Mammary epithelial cell (primary cell): ENCODE measurements at places on chromosomes 7 and 10. TPM values are rescaled to one million over a fixed set of nuclear protein-coding genes. Genes with fewer than 3 reads are reported as not detected.

GRCh38 chr10:44309939-44310761 is 74.7 kb downstream of the CXCL12 start:
- no peak for DNase-seq

GRCh38 chr10:110872984-110873923 is 1.5 kb downstream of the PDCD4 start:
- no peak for DNase-seq

DNA sequence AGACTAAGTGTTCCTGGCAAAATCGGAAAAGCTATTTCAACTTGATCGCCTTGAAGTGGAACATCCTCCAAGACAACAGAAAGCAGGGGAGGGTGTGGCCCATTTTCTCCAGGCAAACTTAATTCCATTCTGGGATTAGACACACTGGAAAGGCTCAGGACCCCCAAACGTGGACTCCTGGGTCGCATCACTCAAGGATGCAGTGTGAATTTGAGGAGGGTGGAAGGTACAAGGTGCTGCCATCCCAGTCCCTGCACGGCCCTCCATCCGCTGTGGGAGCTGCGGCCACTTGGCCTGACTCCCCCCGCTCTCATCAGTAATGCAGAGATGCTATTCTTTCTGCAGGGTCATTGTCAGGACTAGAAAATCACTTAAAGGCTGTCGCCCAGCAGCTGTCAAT is 2.4 kb downstream of the CNPY1 start:
- no peak for DNase-seq

GRCh38 chr7:132381742-132382472 is 194.4 kb downstream of the PLXNA4 start:
- DNase-seq, result no peak

DNA sequence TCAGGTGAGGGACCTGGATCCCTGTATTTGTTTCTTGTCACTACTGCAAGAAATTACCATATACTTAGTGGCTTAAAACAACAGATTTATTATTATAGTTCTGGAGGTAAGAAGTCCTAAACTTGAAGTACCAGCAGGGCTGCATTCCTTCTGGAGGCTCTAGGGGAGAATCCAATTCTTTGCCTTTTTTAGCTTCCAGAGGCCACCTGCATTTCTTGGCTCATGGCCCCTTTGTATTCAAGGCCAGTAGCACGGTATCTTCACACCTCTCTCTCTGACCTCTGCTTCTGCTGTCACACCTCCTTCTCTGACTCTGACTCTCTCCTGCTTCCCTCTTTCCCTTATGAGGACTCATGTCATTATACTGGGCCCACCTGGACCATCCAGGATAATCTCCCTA is 2.2 kb upstream of the LHPP start:
- no peak for DNase-seq

GRCh38 chr7:104956753-104957450 is 57.1 kb upstream of the KMT2E start:
- peak; percentile 95 for DNase-seq

DNA sequence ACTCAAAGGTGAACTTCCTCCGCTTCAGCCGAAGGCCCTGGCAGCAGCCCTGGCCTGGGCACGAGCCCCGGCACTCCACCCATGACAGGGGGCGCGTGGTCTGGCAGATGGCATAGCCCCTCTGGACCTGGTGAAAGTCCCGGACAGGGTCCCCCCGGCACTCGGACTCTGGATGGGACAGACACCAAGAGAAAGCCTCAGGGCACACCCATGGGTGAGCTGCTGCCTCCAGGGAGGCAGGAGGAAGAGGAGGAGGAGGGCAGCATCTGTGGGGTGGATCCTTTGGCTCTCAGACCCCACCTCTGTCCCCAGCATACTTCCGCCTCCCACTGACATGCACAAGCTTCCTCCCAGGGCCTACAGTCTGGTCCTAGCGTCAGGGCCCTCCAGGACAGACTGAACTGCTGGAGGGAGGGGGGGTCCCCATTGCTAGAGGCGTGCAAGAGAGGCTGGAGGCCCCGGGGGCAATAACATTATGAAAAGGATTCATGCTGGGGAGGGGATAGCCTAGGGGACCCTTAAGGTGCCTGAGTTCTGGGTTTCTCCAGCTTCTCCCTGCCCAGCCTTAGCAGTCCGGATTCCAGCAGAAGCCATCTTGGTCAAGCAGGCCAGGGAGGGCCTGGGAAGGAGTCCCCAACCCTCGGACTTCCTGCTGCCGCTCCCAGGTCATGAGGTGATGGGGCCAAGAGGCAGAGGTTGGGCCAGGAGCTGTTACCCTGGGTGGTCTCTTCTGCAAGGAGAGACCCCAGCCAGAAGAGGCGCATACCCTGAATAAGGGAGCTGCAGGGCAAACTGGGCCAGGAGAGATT is 169.3 kb downstream of the LCOR start:
- DNase-seq, result no peak

GRCh38 chr7:97272237-97272975 is 154.9 kb downstream of the SDHAF3 start:
- DNase-seq, result no peak

DNA sequence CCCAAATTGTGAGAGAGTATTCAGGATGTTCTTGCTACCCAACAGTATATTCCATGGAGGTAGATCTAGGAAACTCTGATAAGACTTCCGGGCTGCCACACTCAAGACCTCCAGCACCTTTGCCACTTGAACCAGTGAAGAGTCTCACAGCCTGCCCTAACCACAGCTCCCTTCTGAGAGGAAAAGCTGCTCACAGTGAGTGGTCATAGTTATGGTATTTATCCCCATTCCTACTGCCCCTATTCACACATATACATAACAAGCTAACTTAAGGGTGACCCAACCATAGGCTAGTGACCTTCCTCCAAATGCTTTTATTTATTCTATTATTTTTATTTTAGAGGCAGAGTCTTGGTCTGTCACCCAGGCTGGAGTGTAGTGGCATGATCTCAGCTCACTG is 156.3 kb downstream of the PTEN start:
- no peak for DNase-seq

GRCh38 chr10:17792991-17793390 is 16.2 kb upstream of the MRC1 start:
- no peak for DNase-seq

GRCh38 chr10:96468845-96469244 is 44.9 kb downstream of the TLL2 start:
- no peak for DNase-seq

DNA sequence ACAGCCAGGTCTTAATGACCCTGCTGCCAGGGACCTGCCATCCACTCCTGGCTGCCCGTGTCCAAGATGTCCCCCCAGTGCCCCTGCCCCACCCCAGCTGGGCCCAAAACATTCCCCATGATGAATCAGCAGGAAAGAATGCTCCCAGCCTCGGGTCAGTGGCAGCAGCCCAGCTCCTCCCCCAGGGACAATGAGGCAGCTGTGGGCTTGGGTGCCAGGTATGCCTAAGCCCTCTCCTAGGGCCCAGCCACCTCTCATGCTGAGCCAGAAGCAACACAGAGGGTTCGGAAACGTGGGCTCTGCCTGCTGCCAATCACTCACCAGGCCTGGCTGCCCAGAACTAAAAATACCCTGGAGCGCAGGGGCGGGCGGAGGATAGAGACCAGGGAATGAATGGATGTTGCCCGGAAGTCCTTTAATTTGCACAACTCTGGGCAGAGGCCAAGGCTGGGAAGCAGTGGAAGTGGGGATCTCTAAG is 1.5 kb upstream of the LOXL4 start:
- DNase-seq, result peak; percentile 63

DNA sequence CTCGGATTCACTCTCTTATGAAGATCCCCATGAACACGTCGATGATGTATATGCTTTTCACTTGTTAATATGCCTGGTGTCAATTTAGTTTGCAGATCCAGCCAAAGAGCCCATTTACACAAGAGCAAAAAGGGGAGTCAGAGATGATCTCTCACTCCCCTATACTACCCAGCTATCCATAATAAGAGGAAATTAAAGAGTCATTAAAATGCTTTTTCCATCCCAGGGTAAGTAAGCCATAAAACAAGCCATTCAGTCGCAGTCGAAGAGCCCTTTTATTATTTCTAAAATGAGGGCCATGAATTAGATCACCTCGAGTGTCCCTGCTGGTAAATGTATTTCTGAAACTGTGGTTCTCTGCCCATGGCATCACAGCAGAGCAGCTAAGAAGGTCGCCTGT is 41.2 kb downstream of the CHCHD3 start:
- no peak for DNase-seq

DNA sequence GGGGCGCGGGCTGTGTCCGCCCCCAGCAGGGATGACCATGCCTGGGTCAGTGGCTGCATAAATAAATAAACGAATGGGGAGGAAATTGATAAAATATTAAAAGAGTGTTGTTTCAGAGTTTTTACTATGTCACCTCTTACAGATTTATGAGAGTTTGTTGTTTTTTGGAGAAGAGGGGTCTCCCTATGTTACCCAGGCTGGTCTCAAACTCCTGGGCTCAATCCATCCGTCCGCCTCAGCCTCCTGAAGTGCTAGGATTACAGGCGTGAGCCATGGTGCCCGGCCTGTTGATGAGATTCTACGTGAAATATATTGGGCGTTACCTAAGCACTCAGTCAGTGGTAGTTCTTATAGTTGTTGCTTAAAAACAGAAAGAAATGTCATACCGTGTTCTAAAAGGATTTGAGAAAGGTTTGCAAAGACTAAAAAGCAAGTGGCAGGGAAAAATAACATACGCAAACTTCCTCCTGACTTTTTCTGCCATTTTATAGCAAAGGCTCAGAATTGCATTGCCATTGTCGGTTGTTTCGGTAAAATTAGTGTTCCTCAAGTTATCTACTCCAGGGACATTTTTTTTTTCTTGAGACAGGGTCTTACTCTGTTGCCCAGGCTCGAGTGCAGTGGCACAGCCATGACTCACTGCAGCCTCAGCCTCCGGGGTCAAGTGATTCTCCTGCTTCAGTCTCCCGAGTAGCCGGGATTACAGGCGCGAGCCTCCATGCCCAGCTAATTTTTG is 39.5 kb upstream of the FOXK1 start:
- DNase-seq, result no peak

DNA sequence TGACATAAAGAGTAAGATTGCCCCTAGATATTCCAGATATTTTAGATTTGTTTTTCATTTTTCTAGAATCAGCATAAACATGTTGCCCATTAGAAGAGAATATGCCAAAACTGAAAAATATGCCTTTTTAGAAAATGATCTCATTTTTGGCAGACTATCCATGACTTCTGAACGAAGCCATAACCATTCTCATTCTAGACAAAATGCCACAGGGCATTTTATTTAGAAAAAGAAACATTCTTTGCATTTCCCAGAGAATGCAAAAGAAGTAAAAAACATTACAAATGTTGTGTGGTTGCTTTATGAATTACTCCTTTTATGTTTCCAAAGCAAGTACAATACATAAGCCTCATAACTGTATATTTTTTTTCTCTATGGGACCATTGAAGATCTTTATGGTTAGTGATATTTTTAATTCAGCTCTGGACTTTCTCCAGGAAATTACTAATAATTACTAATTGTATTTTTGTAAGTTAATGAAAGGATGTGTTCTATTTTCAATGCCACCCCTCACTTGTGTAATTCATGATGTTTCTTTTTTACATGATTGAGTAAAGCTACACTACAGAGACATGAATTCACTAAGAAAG is 109.6 kb upstream of the SEM1 start:
- no peak for DNase-seq

GRCh38 chr7:154628556-154628955 is 374.4 kb downstream of the PAXIP1 start:
- no peak for DNase-seq

- DNase-seq, result peak; percentile 76
Measured at GRCh38 chr7:96720843-96721242, 11.2 kb upstream of the SEM1 start.

- peak; percentile 81 for DNase-seq
Measured at GRCh38 chr10:31318382-31318853, 598 bp upstream of the ZEB1 start.

DNA sequence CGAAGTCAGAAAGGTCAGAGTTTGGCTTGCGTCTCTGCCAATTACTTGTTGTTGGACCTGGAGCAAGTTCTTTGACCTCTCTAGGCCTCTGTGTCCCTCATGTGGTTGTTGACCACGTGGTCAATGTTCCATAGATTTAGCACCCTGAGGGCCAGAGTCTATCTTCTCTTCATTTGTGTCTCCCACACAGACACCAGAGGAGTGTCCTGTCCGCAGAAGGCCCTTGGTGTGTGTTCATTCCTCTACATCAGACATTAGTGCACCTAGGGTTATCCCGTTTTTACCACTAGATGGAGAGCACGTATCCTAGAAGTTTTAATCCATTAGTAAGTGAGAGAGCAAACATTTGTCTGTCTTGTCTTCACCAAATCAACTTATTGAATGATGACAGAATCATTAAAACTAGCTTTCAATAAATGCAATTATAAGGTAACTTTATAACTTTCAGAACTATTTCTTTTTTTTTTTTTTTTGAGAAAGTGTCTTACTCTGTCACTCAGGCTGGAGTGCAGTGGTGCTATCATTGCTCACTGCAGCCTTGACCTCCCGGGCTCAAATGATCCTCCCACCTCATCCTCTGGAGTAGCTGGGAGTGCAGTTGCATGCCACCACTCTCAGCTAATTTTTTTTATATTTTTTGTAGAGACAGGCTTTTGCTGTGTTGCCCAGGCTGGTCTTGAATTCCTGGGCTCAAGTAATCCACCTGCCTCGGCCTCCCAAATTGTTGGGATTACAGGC is 122.5 kb upstream of the ANKRD1 start:
- DNase-seq, result peak; percentile 12

DNA sequence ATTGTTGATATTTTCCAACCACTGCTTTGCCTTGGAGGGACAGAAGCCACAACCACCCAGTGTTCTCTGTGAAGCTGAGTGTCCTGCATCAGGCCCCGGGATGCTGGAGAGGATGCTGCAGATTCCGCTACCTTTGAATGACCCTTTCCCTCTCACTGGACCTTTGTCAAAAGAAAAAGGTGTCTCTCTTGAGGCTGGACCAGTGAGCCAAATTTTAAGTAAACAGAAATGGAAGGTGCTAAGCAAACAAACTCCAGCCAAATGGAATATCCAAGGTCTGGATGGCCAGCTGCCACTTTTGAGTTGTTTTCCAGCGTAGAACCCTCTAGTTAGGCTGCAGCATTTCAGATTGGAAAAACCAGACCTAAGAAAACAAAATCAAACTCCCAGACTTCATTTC is 145.5 kb downstream of the TRIL start:
- no peak for DNase-seq

GRCh38 chr10:99403674-99404073 is 26.8 kb downstream of the GOT1 start:
- peak; percentile 28 for DNase-seq

DNA sequence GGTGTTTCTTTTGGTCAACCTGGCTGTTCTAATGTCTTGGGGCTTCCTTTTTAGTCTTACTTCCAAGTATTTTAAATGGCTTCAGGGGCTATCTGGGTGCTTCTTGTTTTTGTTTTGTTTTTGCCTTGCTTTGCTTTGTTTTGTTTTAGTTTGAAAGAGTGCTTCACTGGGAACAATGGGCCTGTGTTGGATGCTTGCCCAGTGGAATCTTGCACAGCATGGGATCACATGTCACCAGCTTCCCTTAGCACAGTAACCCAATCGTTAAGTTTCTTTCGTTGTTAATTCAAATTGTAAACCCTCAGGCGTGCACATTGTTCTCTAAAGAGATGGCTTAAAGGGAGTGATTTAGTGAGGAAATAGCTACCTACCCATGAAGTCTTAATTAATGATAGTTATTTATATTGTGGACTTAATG is 8.9 kb downstream of the COL17A1 start:
- DNase-seq, result no peak

GRCh38 chr7:15602236-15602635 is 40.4 kb upstream of the AGMO start:
- no peak for DNase-seq

The SLC13A4 gene
- total RNA-seq, result not detected in 2 replicates

The IFIT1 gene
- total RNA-seq, result 0.80 and 1.2 TPM in 2 replicates

The HOXA13 gene
- not detected in 2 replicates for total RNA-seq

The DHX32 gene
- 53.7 TPM for total RNA-seq

The ELFN1 gene
- total RNA-seq, result 0.83 TPM

The GPR26 gene
- not detected for total RNA-seq

The IL15RA gene
- 1.2 and 1.8 TPM in 2 replicates for total RNA-seq

The AEBP1 gene
- 0.24 and 0.45 TPM in 2 replicates for total RNA-seq

The OR2A42 gene
- not detected in 2 replicates for total RNA-seq
